ENCODE measurements at places on chromosomes 7 and 10.

DNA sequence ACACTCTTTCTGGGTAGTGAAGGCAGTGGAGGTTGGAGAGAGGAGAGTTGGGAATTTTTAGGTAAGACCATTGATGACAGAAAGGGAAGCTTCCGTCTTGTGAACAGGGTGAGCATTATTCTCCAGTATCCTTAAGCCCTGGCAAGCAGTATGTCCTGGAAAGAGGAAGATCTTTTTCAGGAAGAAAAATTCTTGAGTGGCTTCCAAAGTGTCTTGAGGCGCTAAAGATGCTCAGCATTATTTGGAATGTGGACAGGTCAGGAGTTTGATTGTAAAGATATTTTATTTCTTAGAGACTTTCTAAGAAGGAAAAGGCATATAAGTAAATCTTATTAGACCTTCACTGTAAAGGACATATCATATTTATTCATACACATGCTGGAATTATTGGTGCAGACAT is 54.3 kb downstream of the ABCC2 start:
- DNase-seq = no peak

DNA sequence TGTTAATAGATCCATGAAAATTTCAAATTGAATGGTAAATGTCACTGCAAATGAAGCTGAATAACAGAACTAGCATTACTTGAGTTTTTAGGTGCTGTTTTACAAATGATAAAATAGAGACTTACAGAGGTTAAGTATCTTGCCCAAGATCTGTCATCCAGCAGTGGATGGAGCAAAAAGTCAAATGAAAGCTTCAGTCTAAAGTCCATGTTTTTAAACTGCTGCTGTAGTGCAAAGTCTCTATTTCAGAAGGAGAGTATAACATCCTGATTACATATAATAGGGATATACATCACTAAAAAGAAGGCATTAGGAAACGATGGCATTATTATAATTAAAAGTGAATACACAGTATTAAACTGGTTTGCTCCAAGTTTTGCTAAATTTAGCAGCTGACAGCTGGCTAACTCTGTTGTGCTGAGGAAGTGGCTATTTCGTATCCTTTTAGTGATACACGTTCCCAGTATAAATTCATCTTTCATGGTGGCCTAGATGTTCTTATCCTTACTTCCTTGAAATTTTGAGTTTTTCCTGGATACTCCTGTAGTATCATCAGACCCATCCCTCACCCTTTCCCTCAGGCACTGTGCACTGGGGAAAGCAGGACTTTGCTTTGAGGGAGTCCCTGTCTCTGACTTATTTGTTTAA is 603.2 kb downstream of the MAGI2 start:
- DNase-seq = no peak

GRCh38 chr10:112446055-112446854 is 459 bp downstream of the ZDHHC6 start:
- DNase-seq = no peak

DNA sequence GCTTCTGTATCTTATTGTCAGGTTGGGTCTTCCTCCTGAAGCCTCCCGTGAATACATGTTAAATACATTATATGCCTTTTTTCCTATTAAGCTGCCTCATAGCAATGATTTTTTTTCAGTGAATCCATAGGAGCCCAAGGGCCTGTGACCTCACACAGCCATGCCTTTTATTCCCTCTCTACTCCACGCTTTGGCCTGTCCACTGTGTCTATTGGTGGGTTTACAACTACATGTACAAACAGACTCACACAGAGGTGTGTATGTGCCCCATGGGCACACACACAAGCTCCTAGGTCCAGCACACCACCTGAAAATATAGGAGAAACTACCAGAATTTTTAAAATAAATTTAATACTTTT is 560.4 kb downstream of the IPMK start:
- DNase-seq = no peak

DNA sequence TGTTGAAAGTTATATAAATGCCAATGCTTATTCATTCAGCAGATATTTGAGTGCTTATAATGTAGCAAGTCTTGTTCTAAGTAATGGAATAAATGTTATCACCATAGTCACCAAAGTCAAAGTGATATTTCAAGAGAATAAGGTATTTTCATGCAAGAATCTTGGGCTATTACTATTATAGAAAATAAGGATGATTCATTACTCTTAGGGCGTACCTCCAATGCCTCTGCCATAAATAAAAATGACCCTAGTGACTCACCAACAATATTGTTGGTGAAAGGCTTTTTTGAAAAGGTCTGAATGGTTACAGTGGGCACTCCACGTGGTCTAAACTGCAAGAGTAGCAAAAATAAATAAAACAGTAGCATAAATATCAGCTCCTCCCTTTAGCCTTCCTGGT is 68.4 kb downstream of the RALA start:
- no peak for DNase-seq

- no peak for DNase-seq
Measured at GRCh38 chr7:156055206-156055822, 243.1 kb upstream of the SHH start.

DNA sequence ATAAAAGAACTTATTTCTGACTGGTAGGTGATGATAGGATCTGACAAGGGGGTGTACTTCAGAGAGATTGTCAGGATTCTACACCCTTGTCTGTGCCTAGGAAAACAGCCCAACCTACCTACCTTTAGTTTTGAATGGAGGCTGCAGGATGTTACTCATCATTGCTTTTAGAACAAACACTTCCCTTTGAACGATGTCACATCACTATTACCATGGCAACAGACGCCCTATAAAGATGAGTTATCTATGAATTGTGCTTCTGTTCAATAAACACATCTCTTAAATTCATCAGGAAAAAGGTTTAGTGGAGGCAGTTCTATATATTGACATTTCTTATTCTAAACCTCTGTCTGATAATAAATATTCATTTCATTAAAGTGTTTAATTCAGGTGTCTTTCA is 362.4 kb downstream of the CNTNAP2 start:
- no peak for DNase-seq

GRCh38 chr10:79185067-79185774 is 116.5 kb downstream of the ZMIZ1 start:
- no peak for DNase-seq

DNA sequence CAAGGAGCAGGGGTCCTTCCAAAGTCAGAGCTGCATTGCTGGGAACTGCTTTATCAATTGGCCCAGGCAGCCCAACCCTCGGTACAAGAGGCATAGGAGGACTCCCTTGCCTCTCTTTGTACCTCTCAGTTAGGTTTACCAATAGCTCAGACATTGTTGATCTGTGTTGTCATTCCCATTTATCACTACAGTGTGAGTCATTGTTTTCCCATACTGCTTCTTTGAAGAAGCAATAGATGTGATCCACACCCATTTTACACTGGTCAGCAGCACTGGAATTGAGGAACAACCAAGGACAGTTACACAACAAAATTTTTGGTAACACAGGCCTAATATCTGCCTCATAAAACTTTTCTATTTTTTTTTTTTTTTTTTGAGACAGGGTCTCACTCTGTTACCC is 307.2 kb downstream of the SNX13 start:
- no peak for DNase-seq

DNA sequence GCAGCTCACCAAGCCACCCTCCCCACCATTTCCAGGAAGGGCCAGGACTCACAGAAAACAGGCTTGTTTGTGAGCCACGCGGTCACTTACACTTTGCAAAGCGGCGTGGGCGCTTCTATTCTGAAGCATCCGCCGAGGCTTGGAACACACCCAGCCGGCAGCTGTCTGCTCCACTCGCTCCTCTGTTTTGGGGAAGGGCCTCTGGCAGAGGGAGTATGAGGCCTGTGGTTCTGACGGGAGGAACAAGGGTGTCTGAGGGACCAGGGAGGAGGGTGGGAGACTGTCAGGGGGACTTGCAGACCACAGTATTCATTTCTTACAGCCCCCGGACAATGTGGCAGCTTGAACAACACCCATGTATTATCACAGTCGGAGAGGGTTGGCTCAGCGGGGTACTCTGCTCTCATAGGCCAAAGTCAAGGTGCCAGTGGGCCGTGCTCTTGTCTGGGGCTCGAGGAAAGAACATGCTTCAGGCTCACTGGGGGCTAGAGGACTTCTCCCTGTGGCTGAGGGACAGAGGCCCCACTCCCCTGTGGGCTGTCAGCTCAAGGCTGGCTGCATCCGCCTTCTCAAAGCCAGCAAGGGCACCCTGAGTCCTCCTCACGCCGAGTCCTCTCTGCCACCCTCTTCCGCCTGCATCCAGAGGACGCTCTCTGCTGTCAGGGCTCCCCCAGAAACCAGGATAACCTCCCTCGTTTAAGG is 60.4 kb upstream of the FAM20C start:
- DNase-seq = no peak

DNA sequence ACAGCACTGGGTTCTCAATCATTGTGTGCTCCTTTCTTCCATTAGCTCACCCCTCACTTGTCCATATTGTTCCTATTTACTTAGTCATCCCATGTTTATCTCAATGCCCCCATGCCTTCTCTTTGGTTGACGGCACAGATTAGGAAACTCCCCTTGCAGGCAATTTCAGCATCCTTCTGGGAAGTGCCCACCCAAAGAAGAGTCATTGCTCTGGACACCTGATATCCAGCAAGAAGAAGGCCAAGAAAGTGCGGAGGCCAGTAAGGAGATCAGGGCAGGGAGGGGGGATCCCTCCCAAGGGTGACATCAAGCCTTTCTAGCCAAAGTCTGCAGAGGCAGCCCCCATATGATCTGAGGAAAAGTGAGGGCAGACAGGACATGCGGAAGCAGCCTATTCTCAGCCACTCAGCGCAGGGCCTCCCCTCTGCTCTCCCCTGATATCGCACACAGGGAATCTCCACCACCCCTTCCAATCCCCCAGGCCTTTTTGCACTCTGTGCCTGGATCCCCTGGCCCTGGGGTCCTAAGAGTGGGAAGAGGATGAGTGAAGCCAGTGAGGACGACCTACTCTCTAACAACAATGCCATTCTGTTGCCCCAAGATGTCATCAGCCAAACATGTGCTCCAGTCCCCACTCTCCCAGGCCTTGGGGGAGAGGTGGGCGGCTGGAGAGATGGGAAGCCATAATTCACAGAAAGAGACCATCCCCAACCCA is 1.8 kb downstream of the TRPV6 start:
- DNase-seq = no peak

DNA sequence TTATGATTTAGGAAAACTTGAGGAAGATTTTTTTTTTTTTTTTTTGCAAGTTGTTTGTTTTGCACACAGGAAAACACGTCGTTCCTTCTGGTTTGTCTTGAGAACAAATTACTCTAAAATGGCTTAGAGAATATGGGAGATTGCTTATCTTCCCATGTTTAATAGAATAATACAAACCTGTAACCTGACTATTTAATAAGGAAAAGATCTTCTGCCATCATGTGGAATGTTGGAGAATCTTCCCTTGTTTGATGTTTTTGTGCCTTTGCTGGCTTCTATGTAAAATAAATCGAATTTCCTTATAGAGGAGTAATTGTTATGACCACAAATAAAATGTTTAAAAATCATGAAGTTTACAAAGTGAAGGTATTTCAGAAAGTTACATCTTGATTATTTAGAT is 818.8 kb downstream of the GATA3 start:
- no peak for DNase-seq

GRCh38 chr7:45278763-45279398 is 121.3 kb downstream of the RAMP3 start:
- DNase-seq = no peak

DNA sequence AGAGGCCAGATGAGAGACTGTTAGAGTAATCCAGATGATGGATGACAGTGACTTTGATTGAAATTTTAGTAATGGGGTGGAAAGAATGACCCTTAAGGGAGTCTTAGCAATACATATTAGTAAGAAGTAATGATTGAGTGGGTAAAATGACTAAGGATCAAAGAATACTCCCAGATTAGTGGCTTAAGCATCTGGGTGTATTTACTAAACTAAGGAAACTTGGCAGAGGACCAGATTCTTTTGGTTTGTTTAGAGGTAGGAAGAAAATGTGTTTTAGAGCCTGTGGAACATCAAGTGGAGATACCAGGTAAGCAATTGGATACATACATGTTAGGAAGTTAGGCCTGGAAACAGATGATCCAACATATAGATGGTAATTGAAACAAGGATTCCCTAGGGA is 58.8 kb upstream of the ADRA2A start:
- no peak for DNase-seq

GRCh38 chr7:44074349-44074695 is 8.0 kb downstream of the POLM start:
- DNase-seq = no peak

- no peak for DNase-seq
Measured at GRCh38 chr10:11610166-11610825, 1.2 kb downstream of the USP6NL start.

DNA sequence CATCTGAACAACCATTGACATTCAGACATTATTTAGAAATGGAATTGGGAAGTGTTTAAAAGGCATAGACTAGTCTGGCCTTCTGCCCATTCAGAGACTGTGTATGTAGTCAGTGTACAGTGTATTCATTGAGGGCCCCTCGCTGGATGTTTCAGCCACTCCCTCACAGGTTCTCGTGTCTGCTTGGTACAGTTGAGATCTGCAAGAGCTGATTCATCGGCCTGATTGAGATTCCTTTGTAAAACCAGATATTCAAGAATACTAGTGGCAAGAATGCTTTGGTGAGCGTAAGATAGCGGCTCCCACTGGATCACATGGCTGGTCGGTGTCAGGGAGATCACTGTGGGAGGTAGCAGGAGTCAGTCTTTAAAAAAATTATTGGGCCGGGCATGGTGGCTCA is 119.5 kb downstream of the TCF7L2 start:
- DNase-seq = no peak

DNA sequence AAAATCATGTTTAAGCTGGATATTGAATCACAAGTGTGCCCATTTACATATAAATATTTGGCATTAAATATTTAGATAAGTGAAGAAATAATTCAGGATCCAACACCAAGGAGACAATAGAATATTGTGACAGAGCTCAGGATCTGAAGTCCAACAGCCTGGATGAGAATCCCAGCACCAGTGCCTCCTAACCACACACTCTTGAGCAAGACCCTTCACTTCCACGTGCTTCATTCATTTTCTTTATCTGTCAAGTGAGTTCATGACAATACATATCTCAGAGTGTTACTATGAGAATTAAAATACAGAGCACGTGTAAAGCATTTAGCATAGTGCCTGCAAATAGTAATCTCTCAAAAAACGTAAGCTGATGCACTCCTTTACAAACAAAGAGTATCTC is 78.4 kb upstream of the IKZF1 start:
- no peak for DNase-seq

DNA sequence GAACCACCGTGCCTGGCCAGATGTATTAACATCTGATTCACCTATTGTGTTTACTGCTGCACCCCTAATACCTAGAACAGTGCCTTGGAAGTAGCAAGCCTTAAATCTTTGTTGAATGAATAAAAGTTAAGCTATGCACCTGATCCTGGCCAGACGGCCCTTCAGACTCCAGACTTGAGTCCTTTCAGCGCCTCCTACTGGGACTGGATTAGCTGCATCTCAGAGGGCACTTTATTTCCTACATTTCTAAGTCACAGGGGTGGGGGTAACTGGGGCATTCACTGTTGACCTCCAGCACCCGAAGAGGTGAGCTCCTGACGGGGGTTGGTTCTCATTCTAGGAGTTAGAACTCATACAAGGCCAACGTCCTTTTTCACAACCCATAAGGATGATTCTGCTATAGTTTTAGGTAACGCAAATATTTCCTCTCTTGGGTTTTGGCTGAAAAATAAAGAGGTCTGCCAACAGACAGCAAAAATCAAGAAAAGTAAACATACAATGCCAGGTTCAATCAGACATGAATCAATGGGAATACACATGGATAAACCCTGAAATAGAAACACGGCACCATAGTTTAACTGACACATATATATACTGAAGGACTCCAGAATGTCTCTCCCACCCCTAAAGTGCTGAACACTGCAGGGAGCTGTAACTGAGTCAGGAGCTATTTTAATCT is 48.0 kb upstream of the DLG5 start:
- no peak for DNase-seq
